ENCODE measurements at places on chromosomes 5 and 9.

DNA sequence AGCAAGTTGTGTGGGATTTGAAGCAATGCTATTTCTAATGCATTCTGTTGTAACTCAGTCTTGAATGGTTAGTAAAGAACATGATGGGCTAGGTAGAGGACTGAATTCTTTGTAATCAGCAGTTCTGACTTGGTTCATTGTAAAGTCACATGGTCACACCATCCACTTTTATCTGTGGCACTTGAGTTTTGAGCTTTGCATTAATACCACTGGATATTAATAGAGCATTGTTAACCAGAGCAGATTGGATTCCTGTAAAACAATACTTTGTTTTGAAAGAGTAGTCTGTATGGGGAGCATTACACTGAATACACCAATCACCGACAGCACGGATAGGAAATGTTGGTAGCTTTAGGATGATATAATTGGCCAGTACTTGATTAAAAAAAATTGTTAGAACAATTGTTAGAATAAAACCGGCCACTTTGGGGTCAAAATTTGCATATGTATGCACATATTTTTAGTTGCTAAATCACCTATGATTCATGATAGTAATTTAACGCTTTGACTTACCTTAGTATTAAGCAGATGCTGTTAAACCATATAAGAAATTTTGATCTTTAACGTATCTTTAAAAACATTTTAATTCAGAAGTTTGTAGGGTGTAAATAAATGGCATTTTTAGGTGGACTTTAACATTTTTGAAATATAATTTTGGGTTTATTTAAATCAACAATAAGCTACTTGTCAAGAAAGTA lies 17.4 kb downstream of the SLC12A2 start:
- no peak for DNase-seq

DNA sequence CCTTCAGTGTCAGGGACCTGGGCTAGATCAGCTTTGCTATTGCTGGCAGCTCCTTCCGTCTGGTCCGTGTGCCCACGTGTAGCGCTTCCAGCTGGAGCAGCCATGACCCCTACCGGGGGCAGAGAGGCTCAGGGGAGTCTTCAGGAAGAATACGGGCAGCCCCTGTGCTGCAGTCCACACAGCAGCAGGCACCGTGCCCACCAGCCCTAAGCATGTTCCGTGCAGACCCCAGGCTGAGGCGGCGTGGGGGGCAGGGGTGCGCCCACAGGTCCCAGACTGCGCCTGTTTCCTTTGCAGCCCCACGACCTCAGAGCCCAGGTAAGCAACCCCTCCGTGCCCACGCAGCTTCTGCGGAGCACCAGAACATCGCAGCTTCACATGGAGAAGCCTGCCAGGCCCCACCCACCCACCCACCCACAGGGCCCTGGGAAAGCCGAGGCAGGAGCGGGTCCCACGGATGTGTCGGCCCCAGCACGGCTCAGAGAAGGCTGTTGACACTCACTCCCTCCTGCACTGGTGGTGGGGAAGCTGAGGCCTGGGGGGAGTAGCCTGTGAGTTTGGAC lies 83.1 kb downstream of the KCNT1 start:
- peak; percentile 64 for DNase-seq

DNA sequence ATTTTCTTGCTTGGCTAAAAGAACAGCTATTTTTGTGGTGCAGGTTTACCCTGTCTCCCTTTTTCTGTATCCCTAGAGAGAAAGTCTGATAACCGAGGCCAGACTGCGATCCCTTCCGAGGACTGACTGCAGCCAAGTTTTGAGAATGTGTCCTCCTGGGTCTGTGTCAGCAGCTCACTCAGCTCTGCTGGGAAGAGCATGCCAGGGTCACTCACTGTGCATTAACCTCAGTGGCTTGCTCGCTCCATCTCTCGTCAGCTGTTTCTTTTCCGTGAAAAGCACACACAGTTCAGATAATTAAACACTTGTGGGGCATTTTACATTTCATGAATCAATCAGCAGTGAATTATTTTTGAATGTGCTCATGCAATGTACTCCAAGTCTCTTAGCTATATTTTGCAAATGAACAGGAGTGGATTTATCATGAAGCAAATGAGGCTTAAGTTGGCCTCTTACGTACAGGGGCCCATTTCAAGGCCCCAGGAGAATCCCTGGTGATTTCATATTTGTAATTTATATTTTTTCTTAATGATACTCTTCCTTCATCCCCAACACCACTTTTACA lies 252.1 kb downstream of the SMARCA2 start:
- no peak for DNase-seq

DNA sequence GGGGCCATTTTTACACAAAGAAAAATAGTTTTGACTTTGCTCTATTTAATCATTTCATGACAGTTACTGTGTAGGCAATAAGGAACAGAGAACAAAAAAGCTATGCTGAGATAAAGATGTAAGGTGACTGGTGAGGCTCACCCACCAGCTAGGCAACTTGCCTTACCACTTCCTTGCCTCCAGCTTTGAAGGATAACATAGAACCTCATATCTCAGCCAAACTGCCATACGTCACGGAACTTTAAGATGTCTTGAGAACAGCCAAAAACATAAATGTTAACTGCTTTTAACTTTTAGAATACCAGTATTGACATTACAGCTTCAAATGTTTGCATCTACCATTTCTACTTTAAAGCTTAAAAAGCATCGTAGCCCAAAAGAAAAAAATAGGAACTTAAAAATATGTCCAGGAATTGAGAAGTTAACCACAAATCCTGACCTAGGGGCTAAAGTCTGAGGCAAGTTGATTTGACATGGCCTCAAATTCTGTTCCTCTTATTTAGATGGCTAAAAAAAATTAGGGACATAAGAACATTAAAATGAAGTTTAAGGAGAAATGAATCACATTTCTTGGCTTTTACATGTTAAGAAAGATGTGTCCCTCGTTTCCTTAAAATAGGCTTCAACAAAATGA lies 7.7 kb upstream of the GCNT4 start:
- no peak for DNase-seq

DNA sequence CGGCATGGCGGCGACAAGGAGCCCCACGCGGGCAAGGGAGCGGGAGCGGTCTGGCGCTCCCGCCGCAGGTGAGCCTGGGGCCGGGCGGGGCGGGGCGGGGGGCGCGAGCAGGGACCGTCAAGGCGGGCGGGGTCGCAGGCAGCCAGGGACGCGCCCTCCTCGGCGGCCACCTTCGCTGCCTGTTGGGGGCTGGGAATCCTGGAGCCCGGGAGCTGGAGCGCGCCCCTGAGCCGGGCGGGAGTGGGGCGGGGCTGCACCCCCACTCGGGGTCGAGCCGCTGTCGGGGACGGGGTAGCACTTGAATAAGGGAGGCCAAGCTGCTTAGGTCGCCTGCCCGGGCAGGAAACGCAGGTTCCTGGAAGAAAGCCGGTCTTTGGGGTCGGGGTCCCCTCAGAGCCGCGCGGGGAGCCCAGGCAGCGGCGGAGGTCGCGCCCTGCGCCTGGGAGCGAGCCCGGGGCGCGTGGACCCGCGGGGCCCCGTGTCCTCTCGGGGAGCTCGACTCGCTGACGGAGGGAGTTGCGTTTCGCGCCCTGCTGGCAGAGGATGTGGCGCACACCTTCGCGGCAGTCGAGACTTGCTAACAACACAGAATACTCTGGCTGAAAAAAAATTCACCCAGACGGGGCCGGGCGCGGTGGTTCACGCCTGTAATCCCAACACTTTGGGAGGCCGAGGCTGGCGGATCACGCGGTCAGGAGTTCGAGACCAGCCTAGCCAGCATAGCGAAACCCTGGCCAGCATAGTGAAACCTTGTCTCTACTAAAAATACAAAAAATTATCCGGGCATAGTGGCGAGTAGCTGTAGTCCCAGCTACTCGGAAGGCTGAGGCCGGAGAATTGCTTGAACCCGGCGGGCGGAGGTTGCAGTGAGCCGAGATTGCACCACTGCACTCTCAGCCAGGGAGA lies 552 bp downstream of the OTULINL start:
- DNase-seq: peak; percentile 42

GRCh38 chr9:660227-660626 lies 181.3 kb upstream of the DMRT1 start:
- DNase-seq: no peak

DNA sequence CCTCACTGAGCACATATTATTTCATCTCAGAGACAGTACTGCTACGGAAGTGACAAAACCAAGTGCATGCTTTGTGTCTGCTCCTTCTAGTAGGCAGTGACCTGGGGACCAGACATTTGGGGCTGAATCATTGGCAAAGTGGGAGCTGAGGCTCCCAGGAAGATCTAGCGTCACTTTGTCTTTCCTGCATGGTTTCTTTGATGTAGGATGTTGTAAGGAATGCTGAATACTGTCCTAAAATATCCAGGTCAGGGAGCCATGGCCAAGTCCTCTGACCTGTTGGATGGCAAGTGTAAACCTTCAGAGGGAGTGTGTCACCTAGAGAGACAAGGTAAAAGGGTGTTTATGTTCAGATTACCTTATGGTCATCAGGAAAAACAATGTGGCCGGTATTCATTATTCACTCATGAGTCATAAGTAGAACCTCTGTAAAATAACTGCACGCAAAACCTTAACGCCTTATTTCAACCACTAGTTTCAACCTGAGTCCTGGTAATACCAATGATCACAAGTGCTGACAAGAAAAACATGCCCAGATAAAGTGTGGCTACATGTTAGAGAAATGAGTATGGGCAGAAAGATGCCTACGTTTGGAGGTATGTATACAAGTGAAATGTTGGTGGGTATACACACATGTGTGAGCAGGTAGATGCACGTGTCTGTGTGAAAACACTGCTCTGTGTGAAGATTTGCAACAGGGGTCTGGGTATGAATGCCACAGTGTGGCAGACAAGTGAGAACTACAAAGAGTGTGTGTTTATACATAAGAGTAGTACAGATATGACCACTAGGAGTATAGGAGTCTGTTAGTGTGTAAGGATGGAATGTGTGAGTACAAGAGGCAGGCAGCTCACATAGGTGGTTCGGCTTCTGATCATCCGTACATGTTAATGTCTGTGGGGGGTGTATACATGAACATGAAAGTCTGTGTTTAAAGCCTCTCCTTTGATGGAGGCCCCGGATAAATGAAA lies 263.9 kb downstream of the SPOCK1 start:
- no peak for DNase-seq

DNA sequence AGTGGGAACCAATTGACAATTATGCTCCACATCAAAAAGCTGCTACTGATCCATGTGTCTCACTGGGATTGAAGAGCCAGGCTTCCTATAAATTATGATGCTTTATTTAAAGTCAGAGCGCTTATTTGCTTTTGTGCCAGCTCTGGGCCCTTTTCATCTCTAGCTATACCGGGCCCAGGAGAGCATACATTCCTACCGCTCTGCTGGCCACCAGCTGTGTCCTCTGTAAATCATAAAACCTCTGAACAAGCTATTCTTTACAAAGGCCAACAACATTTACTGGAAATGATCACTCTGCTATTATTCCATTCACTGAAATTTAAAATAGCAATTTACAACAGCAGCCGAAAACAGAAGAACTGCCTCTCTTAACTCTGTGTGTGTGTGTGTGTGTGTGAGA lies 86.6 kb downstream of the ZNF608 start:
- DNase-seq: no peak

DNA sequence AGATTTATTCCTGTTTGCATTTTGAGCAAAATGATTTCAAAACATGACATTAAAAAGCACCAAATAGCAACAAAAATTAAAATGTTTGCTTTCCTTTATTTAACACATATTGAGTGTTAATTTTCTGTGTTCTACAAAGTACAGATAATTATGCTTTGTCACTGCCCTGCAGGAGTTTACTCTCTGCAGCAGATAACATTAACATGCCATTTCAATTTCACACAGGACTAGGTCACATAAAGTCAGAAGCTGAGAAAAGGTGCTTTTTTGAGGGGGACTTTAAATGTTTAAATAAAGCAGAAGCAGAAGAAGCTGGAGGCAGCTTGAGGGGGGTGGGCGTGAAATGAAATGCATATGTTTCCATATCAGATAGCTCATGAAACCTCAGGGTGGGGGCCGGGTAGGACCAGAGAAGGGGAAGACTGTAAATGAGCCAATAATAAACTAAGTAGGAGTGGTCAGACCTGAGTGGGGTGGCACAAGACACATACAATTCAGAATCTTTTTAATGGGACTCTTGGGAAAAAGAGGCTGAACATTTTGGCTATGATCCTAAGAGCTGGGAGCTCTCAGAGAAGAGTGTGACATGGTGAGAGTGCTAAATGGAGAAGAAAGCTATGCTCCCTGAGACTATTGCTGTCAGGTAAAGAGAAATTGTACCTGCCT lies 387.5 kb downstream of the FAM170A start:
- DNase-seq: no peak

Data from caudate nucleus (tissue), 63 donors.